ENCODE measurements at places on chromosomes 6 and 20.

- no peak for DNase-seq
Observed at GRCh38 chr6:22281341-22282085, 15.3 kb downstream of the PRL start.

DNA sequence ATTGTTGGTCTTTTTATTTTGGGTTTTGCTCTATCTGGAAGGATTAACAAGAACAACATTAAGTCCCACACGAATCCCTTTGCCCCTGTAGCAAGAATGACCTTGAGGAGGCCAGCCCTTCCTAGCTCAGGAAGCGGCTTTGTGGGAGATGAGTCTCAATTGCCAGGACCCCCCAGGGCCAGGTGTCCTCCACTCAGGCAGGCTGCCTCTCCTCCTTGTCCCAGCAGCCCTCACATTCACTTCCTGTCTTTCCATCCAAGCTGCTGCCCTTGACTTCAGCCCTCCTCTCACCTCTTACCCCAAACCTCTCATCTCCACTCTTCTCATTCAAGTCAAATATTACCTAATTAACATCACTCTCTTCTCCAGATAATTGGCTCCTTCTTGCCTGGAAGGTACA lies 22.6 kb upstream of the SYNDIG1 start:
- DNase-seq = no peak

DNA sequence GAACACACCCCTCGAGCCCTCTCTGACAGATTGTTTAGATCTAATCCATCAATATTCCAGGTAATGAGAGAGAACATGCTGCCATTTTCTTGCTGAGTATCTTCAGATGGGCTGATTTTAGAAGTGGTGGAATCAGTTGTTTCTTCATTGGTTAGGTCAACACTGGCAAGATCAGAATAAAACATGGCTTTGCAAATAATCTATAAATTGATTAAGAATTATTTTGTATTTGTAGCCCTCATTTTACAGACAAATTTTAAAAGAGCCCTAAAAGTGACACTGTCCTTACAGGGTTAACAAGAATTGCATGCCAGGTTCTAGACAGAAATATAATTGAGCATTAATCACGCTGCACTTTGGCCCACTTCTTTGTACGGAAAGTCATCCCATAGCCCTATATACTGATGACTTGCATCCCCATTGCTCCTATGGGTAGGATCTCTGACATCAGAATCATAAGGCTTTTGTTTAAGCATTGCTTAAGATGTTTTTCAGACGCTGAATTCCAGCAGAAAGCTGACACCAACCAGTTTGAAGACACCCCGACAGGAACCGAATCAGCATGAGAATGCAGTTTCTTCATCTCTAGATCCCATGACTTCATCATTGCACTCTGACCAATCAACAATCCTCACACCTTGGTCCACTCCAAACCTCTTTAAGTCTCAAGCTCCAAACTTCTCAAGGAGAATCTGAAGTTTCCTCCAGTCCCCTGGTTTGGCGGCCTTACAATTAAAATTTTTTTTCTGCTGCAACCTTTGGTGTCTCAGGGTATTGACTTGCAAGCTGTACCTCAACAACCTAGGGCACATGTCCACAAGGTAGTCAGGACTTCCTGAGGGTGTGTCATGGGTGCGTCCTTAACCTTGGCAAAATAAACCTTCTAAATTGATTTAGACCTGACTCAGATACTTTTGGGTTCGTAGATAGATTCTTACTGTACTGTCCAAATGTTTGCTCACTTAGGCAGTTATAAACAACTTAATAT lies 7.8 kb downstream of the TDP2 start:
- DNase-seq = no peak

DNA sequence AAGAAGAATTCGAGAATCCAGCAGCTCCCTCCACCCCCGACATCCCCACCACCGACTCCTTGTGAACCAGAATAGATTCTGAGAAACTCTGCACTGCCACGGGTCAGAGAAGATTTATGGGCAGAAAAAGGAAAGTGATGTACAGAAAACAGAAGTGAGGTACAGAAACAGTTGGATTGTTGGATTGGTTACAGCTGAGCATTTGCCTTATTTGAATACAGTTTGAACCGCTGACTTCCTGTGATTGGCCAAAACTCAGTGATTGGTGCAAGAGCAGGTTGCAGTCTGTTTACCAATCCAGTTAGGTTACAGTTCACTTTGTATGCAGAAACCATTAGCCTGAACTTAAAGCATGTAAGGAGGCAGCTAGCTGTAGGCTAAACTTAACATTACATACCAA lies 131.2 kb upstream of the HDDC2 start:
- DNase-seq = no peak

GRCh38 chr6:137315081-137315480 lies 95.9 kb upstream of the IFNGR1 start:
- DNase-seq = no peak

GRCh38 chr6:158764183-158764849 lies 54.9 kb downstream of the EZR start:
- DNase-seq = no peak
